ENCODE measurements at places on chromosomes 7 and 10.

GRCh38 chr10:122344741-122345258 lies 29.7 kb upstream of the PLEKHA1 start:
- peak; percentile 87 for DNase-seq

GRCh38 chr7:11706666-11707605 lies 125.1 kb downstream of the THSD7A start:
- no peak for DNase-seq

GRCh38 chr7:6392712-6393666 lies 54.8 kb downstream of the DAGLB start:
- DNase-seq: peak; percentile 97

DNA sequence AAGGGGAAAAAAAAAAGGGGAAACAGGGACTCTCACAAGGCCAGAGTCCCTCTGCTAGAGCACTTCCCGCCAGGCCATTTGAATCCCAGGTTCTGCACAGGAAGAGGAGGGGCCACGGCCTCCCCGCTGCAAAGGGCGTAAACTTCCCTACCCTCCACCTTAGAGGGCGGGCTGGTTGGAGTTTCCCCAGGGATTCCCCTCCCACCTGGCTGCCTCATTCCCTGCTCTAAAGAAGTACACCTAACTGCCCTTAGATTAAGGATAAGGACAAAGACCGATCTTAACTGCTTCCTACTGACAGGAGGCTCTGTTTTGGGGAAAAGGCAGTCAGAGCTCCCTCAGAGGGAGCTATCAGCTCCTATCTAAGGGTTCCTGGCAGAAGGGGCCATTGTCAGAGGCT lies 102.0 kb upstream of the ARMC3 start:
- DNase-seq: no peak

- DNase-seq: no peak
Measured at GRCh38 chr7:14374336-14374735, 384.9 kb upstream of the ETV1 start.

GRCh38 chr10:103553743-103554487 lies 60.4 kb downstream of the NEURL1 start:
- DNase-seq: no peak

DNA sequence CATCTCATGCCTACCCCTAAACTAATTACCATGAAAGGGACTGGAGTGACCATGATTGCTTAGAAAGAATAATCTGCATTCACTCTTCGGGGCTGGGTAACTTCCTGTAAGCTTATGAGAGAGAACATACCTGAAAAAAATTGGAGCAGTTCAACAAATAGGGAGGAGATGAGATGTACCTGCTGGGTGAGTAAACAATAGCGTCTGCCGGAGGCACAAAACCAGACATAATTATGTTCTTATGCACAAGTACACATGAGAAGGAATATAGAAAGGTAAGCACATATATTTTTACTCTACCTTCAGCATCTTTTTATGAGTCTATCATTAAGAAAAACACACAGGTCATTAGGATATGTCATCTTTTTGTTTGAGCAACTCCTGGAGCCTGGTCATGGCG lies 224.6 kb upstream of the FERD3L start:
- no peak for DNase-seq

- DNase-seq: no peak
Measured at GRCh38 chr7:37342688-37343471, 105.8 kb downstream of the ELMO1 start.

DNA sequence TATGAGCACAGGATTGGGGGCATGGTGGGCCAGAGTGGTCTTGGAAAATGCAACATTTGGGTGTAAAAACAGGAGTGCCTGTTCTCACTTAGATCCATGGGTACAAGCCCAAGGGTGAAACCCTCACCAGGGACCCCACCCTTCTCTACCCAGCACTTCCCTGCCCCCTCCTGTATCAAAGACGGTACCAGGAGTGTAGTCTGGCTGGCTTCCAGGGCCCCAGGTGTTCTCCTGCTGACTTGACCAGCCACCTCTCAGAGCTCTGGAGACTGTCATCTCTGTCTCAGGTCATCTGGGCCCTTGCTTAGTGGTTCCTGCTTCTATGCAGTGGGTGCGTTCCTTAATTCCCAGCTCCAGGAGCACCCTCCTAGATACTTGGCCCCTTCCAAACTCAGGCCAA lies 447.2 kb downstream of the LRMDA start:
- DNase-seq: no peak

GRCh38 chr7:101125989-101126650 lies 784 bp upstream of the SERPINE1 start:
- DNase-seq: peak; percentile 76

DNA sequence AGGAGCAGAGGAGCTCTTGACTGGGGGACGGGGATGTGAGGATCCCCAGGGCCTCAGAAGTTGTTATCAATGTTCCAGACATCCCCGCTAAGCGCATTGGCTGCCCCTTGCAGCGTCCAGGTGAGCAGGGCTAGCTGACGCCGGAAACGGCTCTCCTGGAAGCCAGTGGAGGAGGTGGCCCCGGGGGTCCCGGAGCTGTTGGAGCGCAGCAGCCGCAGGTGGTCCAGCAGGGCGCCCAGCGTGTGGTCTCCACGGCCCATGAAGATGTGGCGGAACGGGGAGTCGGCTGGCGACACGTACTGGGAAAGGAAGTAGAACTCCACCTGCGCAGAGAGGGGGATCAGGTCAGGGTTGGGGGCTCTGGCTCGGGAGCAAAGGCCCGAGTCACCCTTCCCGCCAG lies 8.5 kb downstream of the MOSPD3 start:
- no peak for DNase-seq

DNA sequence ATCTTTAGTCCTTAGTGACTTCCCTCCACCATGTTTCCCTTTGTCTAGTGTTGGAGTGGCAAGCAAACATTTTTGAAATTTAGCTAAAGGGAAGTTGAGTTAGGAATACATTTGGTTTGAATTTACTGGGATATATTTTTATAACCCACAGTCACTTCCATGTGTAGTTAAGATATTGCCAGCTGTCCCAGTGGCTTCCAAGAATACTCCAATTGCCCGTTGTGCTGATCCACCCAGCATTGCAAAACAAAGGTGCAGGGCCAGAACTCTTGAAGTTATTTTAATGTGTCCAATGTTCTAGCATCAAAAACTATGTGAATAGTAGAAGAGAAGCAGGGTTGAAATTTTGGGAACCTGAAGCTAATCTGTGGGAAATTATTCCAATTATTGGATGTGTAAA lies 2.5 kb upstream of the P4HA1 start:
- no peak for DNase-seq

GRCh38 chr10:73501651-73502050 lies 5.8 kb upstream of the PPP3CB start:
- no peak for DNase-seq

GRCh38 chr7:127057918-127058317 lies 194.8 kb downstream of the GRM8 start:
- no peak for DNase-seq

DNA sequence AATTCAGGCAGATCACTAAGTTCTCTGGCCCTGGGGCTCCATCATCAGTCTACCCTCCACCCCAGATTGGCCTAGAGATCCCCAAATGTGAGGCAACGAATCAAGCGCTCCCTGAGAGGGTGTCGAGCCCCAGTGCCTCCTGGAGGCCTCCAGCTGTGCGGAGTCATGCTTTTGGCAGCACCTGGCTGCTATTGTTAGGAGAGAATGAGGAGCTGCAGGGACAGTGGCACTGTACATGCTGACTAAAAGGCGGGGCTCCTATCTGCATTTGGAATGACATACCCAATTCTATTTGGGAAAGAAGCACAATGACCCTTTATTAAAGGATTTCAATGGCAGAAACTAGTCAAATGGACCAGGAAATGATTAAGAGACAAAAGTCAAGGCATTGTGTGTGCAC lies 161.8 kb downstream of the DPY19L1 start:
- no peak for DNase-seq

- DNase-seq: no peak
Measured at GRCh38 chr7:146728611-146729010, 612.0 kb downstream of the CNTNAP2 start.

DNA sequence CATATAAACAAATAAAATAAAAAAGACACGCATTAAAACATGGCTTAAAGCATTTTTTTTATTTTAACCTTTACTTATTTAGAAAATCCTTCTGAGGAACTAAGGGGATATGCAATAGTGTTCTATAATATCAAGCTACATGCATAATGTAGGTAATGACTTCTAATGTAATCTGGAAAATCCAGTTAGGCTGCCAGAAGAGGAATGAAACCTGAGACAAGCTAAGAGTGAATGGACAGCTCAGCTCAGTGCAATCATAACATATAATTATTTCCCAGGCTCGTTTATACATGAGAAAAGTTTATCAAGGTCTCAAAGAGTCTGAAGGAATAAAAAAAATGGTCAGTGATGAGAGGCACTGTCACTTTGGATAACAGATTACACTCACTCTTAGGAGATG lies 649.0 kb upstream of the PCDH15 start:
- no peak for DNase-seq

- peak; percentile 71 for DNase-seq
Measured at GRCh38 chr7:24732646-24733413, 24.4 kb downstream of the GSDME start.

- DNase-seq: no peak
Measured at GRCh38 chr10:31063841-31064240, 32.2 kb upstream of the ZNF438 start.

DNA sequence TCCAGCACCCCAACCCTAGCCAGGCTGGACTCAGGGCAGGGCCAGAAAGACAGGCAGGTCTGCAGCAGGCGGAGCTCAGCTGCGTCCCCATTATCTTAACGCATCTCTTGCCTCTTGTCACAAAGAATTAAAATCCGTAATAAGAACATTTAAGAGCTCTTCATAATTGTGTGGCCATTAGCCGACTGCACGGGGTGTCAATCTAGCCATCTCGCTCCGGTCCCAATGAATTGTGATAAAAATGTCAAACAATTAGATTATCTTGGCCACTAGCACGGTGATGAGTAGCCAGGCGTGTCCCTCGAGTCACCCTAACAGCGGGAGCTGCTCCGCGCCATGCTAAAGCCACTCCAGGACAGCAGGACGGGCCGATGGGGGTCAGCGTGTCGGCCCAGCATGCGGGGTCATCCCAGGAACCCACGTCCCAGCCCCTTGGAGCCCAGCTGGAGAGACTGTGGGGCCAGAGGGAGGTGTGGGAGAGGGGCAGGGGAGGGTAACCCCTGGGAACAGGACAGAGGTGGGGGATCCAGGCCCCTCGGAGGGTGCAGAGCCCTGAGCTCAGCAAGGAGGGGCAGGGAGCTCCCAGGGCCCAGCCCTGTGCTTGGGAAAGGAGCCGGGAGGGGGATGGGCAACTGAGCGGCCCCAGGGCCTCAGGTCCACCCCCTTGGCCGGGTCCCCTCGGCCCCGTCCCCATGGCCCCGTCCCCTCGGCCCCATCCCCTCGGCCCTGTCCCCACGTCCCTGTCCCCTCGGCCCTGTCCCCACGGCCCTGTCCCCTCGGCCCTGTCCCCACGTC lies 17.7 kb upstream of the NKX6-2 start:
- DNase-seq: no peak

- no peak for DNase-seq
Measured at GRCh38 chr7:86477343-86477935, 166.3 kb upstream of the GRM3 start.

- no peak for DNase-seq
Measured at GRCh38 chr10:21524526-21525366, 736 bp downstream of the SKIDA1 start.

- no peak for DNase-seq
Measured at GRCh38 chr10:103761075-103761920, 94.1 kb downstream of the SH3PXD2A start.

DNA sequence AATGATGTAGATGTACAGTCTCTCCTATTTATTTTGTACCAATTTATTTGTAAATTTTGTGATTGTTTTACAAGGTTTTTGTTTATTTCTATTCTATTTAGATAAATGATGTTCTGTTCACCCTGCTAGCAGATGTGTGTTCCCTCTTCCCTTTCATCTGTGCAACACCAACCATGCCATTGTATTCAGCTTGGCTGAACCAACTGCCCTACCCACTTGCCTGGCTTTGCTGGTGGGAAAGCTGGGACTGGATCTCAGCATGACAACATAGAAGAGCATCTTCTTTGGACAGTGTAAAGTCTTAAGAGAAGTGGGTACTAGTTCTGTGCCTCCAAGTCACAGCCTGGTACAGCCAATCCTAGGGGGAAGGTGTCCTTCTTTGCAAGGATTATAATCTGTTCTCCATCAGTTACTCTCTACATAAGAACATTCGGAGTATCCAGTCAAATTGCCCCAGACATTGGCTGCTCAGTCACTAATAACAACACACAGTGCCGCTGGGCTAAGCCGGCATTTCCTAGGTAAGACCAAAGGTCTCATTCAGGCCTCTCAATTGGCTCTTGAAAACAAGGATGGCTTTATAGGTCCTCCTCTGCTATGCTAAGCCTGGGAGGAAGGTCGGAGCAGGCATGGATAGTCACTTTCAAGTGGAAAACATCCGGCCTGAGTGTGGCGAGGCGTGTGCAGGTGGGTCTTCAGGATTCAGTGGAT lies 109.7 kb downstream of the NT5C2 start:
- DNase-seq: no peak

GRCh38 chr10:31340343-31340742 lies 21.3 kb downstream of the ZEB1 start:
- no peak for DNase-seq

- no peak for DNase-seq
Measured at GRCh38 chr7:18144166-18144565, 116.5 kb upstream of the PRPS1L1 start.

DNA sequence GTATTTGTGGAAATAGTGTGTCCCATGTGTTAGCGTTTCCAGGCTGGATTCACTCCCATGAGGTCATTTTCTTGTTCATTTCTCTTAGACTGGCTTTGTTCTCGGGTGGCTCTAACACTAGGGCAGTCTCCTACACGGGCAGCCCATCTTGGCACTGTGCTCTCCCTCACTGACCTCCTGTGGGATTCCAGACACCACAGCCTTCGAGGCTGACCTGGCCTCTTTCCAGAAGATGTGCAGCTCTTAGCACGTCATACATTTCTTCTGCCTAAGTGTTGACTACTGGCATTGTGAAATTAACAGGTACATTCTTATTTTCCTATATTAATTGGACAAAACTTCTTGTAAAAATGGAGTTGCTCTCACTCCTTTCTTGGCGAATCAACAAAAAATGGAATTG lies 72.8 kb downstream of the INSYN2A start:
- DNase-seq: no peak

DNA sequence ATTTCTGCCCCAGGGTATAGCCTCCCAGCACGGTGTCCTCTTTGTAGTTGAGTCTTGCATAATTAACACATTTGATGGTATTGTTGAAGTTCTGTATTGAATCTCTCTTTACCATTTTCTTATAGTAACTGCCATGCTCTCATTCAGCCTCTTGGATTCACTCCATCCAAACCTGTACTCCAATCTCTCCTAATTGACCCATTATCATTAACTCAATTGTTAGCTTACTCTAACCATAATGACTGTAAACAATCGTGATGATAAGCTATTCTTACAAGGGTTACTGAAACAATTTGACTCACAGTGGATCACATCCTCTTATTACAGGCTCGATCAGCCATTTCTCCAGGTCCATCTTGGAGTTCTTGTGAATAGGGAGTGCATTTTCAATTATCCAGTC lies 191.9 kb upstream of the AGK start:
- no peak for DNase-seq

GRCh38 chr7:22372863-22373262 lies 15.9 kb upstream of the RAPGEF5 start:
- peak; percentile 39 for DNase-seq

All from large intestine (tissue), 12 donors.